ENCODE measurements at places on chromosomes 3 and 15. TPM values are rescaled to one million over a fixed set of nuclear protein-coding genes. Genes with fewer than 3 reads are reported as not detected.

GRCh38 chr15:75232252-75232813 is 25.8 kb upstream of the GOLGA6C start:
- DNase-seq = no peak

- DNase-seq = no peak
These were observed at the start of gene SLC6A1 for GRCh38 chr3:10992017-10992942. Gene SLC6A1 (plus strand): TSS chr3:10992748. CDS start chr3:11017212, 24,464 bp downstream.

DNA sequence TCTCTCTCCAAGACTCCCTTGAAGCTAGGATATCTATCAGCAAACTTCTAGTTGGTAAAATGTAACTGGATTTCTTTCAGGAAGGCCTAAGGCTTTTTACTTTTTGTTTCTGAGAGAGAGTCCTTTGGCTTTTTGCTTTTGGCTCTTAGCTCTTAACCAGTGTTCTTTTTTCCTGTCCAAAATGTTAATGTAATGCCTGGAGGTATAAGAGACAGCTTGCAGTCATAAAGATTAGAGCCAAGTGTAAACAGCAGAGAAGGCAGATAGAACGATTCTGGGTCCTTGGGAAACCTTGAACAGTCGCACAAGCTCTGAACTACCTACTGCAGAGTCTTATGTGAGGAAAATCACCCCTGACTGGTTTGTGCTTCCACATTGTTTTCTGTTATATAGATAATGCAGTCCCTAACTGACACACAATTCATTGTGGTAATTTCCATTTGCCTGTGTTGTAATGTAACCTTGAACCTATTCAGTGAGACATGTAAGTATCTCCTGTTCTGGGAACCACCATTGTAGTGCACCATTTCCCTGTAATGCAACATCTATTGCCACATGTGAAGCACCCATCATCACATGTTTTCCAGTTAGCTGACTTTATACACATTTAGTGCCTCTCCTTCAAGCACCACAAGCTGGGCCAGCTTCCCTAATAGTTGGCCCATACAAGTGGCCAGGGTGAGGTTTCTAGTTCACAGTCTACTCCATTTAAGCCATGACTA is 1311.9 kb downstream of the ROBO1 start:
- DNase-seq = no peak

GRCh38 chr15:40471808-40472150 is 995 bp downstream of the CHST14 start:
- DNase-seq = no peak

- peak; percentile 53 for DNase-seq
These were observed 308.0 kb upstream of the THBS1 start for GRCh38 chr15:39272901-39273300.

DNA sequence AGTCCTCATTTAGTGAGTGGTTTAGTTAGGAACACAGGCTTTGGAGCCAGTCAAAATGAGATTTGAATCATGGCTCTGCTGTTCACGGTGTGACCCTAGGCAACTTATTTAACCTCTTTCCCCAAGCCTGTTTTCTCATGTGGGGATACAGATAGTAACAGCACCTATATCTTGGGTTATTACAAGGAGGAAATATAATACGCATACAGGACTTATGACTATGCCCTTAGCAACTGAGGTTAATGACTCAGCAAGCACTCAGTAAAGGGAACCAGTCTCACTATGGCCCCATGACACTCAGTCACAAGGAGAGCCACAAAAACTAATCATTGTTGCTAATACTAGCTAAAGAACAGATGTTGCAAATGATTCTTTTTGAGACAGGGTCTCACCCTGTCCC is 45.9 kb downstream of the SUMF1 start:
- no peak for DNase-seq

Gene SAMD7
- not detected for total RNA-seq

Gene SLC6A1
- total RNA-seq = not detected

Gene TEX55
- total RNA-seq = 0.10 TPM
